ENCODE measurements at places on chromosomes 7 and 10.

- DNase-seq: no peak
Measured at GRCh38 chr10:128044186-128044585, 82.0 kb downstream of the MKI67 start.

DNA sequence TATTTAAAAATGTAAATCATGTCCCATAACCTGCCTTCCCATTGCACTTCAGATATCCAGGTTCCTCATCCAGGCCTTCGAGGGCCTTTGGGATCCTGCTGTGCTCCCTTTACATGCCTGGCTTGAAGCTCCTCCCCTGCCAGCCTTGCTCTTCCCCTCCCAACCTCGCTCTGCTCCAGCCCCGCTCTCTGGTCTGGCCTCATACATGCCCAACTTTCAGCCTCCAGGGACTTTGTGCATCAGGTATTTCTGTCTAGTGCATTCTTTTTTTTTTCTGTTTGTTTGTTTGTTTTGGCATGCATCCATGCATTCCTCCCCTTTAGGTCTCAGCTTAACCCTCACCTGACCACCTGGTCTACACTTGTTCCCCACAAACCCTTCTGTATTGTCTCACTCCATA lies 160.3 kb downstream of the SNX10 start:
- no peak for DNase-seq

- no peak for DNase-seq
Measured at GRCh38 chr7:130299866-130300265, 6.9 kb downstream of the CPA4 start.

- no peak for DNase-seq
Measured at GRCh38 chr7:106167439-106168136, 55.5 kb upstream of the SYPL1 start.

DNA sequence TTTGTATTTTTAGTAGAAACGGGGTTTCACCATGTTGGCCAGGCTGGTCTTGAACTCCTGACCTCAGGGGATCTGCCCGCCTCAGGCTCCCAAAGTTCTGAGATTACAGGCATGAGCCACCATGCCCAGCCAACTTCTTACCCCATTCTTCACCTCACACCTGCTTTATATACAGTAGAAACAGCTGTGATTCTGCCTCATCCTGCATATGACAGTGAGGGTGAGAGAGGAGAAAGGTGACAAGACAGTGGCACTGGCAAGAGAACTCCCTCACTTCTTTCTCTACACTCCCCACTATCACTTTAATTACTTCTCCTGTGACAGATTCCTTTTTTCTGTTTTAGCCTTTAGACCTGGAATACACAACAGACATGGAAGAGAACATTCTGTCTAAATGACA lies 61.8 kb upstream of the CAPZA2 start:
- DNase-seq: no peak

DNA sequence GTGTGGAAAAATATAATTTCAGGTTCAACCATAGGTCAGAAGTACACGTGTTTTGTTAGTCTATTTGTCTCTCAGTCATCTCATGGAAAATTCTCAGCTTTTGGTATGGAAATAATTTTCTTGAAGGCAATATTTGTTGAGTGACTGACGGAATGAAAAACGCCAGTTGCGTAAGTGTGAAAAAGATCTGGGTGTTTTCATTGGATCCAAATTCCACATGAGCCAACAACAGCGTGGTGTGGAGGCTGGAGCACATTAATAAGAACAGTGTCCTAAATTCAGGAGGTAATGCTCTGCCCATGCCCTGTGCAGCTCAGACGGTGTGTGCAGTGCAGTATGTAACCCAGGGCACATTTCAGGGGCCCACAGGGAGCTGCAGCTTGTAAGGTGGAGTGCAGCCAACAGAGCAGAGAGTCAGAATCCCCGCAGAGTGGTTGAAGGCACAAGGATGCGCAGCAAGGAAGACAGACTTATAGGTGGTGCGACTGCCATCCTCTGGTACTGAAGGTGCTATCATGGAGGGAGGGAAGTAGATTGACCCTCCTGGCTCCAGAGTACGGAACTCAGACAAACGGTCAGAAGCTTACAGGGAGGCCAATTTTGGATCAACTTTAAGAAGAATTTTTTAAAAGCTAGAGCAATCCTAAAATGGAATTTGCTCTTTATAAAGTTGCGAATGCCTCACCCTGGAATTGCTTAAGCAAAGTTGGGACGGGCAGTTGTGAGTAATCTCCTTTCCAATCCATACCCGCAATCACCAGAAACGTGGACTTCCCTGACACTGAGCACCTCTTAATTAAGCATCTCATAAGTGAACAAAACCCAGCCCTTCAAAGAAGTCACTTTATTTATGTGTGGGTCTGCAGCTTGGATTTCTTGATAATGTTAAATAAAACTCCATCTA lies 38.0 kb downstream of the EGFR start:
- DNase-seq: no peak

- DNase-seq: no peak
Measured at GRCh38 chr7:30206491-30206890, 71.7 kb downstream of the MTURN start.

- no peak for DNase-seq
Measured at GRCh38 chr10:111017098-111017497, 59.7 kb upstream of the ADRA2A start.

GRCh38 chr7:138542183-138542582 lies 82.1 kb downstream of the TRIM24 start:
- DNase-seq: no peak

GRCh38 chr7:13179775-13180523 lies 492.5 kb downstream of the ARL4A start:
- DNase-seq: no peak

DNA sequence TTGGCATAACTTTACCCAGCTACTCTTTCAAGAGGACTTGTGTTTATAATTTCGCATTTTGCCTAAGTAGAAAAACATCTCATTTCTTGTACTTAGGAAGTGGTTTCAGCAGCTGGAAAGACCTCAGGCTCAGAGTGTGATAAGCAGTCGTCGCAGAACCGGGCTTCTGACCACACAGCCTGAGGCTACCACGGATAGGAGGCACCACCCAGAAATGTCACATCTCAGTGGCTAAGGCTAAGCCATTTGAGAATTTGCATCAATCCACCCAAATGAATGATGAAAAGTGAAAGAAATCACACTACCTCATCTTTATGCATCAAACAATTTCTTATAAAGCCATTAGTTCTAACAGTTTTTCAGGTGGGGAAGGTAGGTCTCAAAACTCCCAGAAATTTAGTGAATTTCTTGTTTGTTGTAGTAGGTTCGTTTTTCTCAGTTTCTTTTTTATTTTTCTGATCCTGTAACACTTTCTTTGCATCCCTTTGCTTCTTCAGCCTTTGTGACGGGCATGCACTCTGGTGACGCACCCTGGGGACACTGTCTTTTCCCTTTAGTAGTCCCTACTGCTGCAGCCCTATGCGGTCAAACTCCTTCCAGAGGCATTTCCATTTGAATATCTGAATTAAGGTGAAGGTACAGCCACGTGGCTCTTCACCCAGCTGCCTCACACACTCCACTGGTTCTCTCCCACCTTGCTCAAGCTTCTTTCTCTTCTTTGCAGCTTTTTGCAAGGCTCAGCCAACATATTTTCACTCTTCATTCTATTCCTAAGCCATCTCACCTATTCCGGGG lies 68.5 kb downstream of the MAP3K8 start:
- no peak for DNase-seq

- no peak for DNase-seq
Measured at GRCh38 chr7:73871163-73872011, 10.4 kb downstream of the TMEM270 start.

DNA sequence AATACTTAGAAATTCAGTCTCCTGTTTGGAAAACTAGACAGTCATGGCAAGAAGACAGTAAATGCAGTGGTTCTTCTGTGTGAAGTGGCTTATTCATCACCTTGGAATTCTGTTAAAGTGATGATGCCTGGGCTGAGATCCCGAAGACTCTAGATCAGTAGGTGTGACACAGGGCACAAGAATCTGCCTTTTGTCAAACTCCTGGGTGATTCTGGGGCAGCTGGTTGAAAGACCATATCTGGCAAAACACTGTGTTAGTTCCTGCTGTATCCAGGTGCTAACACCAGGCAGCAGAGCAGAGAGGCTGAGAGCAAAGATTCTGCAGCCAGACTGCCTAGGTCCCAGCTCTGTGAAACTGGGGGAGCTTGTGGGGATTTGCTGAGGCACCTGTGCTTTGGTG lies 26.5 kb downstream of the MRC1 start:
- DNase-seq: no peak

- DNase-seq: no peak
Measured at GRCh38 chr10:113858541-113858940, 4.1 kb downstream of the NHLRC2 start.

GRCh38 chr7:139772115-139772514 lies 5.7 kb downstream of the HIPK2 start:
- no peak for DNase-seq

GRCh38 chr10:122468926-122469781 lies 7.8 kb downstream of the HTRA1 start:
- no peak for DNase-seq

DNA sequence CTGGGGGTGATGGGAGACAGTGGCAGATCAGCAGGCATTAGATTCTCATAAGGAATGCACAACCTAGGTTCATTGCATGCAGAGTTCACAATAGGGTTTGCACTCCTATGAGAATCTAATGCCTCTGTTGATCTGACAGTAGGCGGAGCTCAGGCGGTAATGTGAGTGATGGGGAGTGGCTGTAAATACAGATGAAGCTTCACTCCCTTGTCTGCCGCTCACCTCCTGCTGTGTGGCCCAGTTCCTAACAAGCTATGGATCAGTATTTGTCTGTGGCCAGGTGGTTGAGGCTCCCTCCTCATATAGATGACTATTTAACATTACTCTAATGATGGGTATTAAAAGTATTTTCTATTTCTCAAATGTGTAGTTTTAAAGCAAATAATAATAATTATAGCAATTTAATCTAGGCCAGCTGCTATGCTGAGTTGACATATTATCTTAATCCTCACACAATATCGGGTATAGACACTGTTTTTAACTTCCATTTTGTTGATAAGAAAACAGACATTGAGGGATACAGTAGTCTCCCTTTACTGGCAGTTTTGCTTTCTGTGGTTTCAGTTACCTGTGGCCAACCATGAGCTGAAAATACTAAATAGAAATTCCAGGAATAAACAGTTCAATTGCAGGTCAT lies 39.9 kb downstream of the KIF20B start:
- DNase-seq: no peak

GRCh38 chr10:103465411-103466179 lies 6.9 kb upstream of the CALHM1 start:
- DNase-seq: no peak

GRCh38 chr10:1578392-1579140 lies 158.8 kb downstream of the ADARB2 start:
- DNase-seq: no peak

DNA sequence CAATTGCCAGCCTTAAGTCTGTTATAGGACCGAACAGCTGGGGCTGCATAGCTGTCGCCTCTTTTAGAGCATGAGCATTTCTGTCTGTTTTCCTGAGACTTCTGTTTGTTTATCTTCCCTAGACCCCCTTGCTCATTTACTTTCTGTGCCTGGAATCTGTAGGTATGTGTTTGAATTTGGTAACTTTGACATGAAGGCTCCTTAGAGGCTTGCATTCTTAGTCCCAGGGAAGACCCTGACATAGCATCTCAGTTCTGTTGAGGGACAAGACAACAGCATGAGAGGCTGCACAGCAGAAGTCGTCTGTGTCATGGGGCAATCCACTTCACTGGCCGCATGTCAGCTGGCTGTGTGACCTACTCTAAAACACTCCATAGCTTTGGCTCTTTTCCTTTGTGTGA lies 58.7 kb downstream of the KLHDC10 start:
- DNase-seq: no peak

GRCh38 chr7:70634610-70635068 lies 497.3 kb upstream of the GALNT17 start:
- DNase-seq: no peak

DNA sequence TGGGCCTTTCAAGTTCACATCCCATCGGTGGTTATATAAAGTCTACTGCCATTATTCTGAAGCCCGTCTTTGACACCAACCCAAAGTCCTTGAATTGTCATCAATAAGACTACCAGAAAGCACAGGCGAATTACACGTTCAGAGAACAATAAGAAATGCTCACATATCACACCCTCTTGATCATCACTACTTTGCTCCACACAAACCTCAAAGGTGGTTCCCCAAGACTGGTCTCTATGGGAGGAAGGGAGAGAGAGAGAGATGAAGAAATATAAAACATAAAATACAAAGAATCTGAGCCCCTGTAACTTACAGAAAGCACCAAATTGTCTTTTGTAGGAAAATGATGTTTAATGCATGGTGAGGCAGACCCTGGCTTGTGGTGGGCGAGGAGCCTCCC lies 4.4 kb downstream of the HIPK2 start:
- no peak for DNase-seq

- DNase-seq: no peak
Measured at GRCh38 chr7:49848211-49848841, 74.9 kb downstream of the VWC2 start.

DNA sequence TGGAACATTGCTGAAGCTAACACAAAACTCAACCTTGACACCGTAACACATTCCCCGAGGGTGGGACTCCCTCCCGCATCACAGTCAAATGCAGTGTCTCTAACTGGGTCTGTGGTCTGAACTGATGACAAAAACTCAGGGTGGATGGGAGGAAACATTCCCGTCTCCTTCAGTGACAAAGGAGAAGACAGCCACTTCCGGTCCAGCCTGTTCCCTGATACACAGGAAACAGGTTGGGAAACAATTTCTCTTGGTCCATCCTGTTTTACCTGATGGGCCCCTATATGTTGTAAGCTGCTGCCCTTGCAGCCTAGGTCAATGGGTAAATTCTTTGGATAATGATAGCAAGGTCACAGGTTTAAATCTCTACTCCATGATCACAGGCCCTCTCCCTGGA lies 20.4 kb downstream of the SLC13A4 start:
- DNase-seq: no peak

DNA sequence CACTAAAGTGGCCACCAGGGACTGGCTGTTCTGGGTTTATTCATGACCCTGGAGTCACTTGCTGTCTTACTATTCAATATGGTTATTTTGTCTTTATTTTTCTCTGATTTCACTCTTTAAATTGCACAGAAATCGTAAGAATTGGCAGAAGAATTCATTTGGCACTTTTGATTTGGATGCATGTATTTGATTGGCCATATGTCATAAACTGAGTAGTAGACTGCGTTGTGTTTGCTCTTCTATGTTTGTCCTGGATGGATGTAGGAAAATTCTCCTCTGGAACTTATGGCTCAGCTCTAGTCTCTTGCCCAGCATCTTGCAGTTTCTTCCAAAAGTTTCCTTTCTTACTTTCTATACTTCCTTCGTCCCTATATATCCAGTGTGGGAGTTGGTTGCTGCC lies 452.7 kb downstream of the GATA3 start:
- DNase-seq: no peak

DNA sequence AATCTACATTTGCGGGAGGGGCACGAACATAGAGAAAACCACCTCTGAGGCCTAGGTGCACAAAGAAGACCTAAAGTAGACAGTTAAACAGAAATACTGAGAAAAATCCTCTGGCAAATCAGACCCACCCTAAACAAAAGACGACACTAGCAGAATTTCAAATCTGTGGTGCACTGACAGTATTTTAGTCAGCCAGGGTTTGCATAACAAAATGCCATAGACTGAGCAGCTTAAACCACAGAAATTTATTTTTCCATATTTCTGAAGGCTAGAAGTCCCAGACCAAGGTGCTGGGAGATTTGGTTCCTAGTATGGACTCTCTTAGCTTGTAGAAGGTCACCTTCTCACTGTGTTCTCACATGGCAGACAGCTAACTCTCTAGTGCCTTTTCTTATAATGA lies 26.3 kb downstream of the IPMK start:
- DNase-seq: no peak

GRCh38 chr10:126204320-126204719 lies 184.0 kb downstream of the ADAM12 start:
- DNase-seq: no peak

Data from neural crest cell (in vitro differentiated cells).